ENCODE measurements at places on chromosomes 1 and 21.

DNA sequence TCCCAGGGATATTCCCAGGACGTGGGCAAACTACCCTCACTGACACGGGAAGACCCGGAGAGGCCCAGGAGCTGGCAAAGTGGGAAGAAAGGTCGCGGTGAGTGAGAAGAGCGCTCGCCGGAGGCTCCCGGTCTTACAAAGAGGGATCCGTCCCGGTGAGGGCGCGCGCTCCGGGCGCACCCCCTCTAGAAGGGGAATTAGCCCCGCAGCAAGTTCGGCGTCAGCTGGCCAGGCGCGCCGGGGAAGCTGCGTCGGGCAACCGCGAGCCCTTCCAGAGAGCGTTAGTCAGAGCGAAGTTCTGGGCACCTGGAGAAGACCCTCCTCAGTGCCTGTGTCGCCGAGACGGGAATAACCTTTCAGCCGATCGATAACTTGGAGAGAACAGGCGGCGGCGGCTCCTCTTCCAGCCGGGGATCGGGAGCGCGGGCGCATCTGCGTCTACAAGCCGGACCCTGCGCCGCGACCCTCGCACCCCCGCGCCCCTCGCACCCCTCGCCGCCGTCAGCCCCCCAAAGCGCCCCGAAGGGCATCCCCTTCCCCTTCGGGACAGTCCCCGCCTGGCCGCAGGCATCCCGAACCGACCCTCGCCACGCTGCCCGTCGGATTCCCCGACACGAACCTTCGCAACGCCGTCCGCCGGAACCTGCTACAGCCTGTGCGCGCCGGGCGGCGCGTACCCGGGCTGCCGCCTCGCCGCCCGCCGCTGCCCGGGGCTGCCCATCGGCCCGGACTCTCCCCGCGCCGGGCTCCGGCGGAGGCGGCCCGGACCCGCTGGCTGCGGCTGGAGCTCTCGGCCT lies 485 bp downstream of the SIPA1L2 start:
- DNase-seq, result no peak

- DNase-seq, result no peak
Observed at GRCh38 chr1:117606649-117607430, 992 bp downstream of the TENT5C start.

GRCh38 chr1:168628807-168629206 lies 52.4 kb downstream of the XCL1 start:
- DNase-seq, result peak; percentile 60

DNA sequence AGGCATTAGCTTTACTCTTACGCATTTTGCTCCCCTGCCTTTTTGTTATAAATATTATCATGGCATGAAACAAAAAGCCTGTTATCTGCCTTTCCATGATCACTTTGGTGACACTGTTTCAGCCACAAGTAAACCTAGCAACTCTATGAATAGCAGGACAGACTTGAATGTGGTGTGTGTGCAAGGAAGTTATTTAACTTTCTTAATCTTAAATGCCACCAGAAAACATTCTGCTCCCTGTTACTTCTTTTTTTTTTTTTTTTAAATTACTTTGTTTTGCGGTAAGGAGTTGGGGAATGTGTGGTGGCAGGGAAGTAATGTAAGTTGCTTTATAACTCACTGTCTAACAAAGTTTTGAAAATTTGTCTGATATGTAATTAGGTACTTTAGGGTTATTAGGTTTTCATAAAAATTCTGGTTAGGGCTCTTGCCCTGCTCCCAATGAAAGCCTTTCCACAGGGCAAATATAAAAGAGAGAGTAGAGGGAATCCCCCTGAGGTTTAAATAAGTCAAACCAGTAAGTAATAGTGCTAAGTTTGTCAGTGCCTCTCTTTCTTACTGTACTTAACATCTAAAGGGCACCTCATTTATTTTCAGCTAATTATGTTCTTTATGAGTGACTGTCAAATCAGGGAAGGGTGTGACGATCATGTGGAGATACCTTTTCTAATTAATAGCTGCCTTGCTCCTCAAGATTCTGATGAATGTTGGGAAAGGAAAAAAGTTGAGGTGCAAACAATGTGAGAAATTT lies 39.5 kb downstream of the RASAL2 start:
- DNase-seq, result no peak

DNA sequence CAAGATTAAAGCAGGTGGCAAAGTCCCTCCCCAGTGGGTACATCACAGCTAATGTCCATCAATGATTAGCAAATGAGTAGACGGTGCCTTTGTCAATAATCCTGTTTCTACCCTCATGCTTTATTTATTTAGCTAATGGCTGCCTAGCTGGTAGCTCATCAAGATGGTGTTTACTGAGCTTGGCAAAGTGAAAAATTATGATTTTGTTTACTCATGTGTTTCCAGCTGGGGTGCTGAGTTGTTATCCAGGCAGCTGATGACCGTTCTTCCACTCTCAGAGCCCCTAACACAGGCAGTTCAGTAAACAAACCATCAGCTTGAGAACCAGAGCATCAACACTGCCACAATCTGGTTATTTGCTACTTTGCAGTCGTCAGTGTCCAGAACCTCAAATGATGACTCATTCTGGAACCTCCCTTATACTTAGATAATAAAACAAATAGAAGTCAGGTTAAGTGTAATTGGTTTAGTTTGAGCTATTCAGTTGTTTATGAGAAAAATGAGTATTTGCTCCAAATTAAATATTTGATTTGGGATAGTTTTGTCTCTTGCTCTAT lies 163.9 kb downstream of the ST6GALNAC5 start:
- peak; percentile 30 for DNase-seq

GRCh38 chr1:7225711-7226505 lies 440.7 kb downstream of the CAMTA1 start:
- DNase-seq, result no peak

- DNase-seq, result peak; percentile 94
Observed at GRCh38 chr1:78279051-78279450, 211.7 kb upstream of the PTGFR start.

DNA sequence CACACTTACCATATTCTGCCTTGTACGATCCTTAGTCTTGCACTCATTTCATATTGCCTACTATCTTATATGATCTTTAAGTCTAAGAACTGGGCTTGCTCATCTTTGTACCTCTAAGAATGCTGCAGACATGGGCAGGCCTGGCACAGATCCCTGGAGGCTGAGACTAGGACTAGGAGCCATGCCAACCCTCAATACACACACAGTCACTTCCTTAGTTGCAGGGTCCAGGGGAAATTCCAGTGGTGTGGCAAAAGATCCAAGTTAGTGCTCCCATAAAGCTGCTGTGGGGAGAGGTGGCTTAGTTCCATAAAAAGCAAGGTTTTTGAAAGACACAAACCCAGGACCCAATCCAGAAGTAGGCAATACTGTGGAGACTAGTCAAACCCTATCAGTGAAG lies 59.9 kb downstream of the CYYR1 start:
- no peak for DNase-seq

GRCh38 chr1:160607011-160607671 lies 27.8 kb upstream of the CD84 start:
- peak; percentile 54 for DNase-seq

DNA sequence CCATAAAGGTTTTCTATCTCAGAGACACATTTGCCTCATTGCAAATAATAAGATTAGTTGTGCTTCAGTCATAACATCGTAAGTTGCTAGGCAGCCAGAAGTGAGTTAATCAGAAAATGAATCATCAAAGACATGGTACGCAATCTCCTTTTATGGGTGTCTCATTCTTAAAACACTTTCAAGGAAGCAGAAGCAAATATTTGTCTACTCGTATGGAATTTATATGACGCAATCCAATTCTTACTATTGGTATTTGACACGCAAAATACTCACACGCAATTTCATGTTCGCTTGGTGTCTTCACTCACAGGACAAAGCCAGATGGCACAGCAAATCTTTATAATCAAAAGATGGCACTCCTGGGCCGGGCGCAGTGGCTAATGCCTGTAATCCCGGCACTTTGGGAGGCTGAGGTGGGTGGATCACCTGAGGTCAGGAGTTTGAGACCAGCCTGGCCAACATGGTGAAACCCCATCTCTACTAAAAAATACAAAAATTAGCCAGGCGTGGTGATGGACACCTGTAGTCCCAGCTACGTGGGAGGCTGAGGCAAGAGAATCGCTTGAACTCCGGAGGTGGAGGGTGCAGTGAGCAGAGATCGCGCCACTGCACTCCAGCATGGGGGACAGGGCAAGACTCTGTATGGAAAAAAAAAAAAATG lies 56.4 kb downstream of the HLCS start:
- peak; percentile 95 for DNase-seq

- no peak for DNase-seq
Observed at GRCh38 chr1:8004113-8004802, 21.9 kb downstream of the ERRFI1 start.

DNA sequence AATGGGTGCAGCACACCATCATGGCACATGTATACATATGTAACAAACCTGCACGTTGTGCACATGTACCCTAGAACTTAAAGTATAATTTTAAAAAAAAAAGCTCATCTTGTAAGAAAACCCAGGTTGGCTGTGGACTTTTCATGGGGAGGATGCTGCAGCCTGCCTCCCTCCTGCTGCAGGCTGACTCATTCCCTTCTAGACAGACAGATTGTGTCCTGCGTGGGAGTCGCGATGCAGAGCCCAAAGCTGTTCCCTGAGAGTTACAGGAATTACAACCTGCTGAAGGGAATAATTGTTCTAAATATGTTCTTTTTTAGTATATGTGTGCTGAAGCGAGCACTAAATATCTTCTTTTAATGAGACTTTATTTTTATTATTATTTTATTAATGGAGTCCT lies 93.2 kb downstream of the TBX19 start:
- no peak for DNase-seq

- DNase-seq, result peak; percentile 23
Observed at GRCh38 chr1:43293896-43294760, 6.7 kb upstream of the TIE1 start.

GRCh38 chr1:150001415-150001814 lies 9.1 kb downstream of the OTUD7B start:
- no peak for DNase-seq

- DNase-seq, result no peak
Observed at GRCh38 chr1:189435398-189435797, 1042.3 kb downstream of the BRINP3 start.

DNA sequence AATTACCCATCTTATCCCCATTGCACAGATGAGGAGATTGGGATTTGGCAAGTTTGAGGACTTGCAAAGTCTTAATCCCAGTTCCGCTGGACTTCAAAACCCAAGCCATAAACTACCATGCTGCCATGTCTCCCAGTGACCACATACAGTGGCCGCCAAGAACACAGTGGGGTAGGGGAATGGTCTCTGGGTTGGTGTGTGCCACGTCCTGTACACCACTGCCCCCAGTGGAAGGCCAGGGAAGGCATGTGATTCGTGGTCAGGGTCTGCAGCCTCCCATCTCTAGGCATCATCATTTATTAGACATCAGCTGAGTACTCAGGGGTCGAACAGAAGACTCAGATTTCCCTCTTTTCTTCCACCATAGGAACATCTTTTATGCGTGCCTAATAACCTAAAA lies 76.0 kb downstream of the MAN1C1 start:
- no peak for DNase-seq

GRCh38 chr1:175824079-175824478 lies 80.7 kb upstream of the TNR start:
- DNase-seq, result no peak

- DNase-seq, result no peak
Observed at GRCh38 chr1:184770181-184770979, 15.7 kb upstream of the EDEM3 start.

- DNase-seq, result no peak
Observed at GRCh38 chr21:24289539-24289938, 1317.7 kb downstream of the MRPL39 start.

GRCh38 chr1:92538048-92538412 lies 51.3 kb upstream of the GFI1 start:
- no peak for DNase-seq

DNA sequence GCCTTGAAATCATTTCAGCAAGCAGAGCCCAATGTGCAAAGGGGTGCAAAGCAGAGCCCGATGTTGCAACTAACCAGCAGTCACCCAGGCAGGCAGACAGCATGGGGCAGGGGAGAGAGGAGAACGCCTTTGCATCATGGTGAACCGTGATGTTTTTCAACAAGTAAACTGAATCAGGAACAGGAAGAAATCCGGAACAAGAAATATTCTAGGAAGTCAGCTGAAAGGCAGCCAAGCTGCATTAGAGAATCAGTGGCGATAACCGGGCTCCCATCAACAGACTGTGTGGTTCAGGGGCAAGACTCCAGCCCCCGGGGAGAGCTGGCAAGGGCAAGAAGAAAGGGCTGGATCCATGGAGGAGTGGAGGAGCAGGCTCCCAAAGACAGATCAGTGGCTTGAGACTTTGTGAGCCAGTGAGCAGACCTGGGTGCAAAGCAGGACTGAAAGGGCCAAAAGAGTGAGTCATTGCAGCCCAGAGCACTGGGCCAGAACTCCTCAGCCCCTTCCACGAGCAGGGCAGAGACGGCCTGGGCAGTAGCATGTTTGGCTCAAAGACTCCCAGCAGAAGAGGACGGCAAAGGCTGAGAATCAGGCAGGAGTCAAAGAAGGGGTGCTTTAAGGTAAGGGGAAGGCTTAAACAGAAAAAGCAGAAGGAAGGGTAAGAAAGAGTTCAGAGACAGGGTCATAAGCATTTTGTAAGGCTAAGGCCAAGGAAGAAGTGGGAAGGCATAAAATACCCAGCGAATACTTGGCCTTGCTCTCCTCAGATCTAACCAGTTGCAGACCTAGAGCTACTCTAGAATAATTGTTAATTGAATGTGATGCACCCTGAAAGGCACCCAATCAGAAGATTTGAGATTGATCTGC lies 155.0 kb downstream of the SETD4 start:
- DNase-seq, result no peak

- DNase-seq, result no peak
Observed at GRCh38 chr1:194477908-194478307, 1291.5 kb upstream of the B3GALT2 start.

- DNase-seq, result no peak
Observed at GRCh38 chr1:5001466-5001865, 347.1 kb downstream of the AJAP1 start.

DNA sequence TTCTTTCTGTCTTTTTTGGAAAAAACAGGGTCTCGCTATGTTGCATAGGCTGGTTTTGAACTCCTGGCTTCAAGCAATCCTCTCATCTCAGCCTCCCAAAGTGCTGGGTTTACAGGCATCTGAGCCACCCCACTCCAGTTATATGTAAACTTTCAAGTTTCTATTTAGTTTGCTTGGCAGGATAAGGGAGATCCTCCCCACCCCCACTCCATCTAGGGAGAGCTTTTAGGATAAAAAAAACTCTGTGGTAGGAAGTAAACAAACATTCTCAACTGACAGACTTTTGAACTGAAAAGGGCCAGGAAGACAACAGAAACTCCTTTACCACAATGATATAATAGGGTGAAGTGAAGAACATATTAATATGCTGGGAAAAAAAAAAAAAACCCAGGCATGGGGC lies 41.0 kb upstream of the ZNF326 start:
- DNase-seq, result no peak

GRCh38 chr1:56788588-56788987 lies 30.6 kb downstream of the FYB2 start:
- DNase-seq, result no peak

DNA sequence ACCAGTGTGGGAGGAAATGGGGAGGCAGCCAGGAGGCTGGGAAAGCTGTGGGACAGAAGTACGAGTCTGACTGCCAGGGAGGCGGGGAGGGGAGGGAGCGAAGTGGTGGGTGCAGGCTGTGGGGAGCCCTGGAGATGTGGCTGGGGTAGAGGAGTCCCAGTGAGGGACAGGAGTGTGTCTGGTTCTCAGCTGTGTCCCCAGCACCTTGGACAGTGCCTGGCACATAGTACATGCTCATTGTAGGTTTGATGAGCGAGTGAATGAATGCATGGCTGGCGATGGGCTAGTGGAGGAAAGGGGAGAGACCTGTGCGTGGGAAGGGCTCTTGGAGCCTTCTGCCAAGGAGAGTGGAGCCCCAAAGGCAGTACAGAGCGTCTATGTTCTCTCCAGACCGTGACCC lies 104.1 kb downstream of the SIK1 start:
- no peak for DNase-seq

GRCh38 chr1:22600817-22601605 lies 35.4 kb upstream of the C1QA start:
- DNase-seq, result no peak

- no peak for DNase-seq
Observed at GRCh38 chr1:183544598-183545297, 45.5 kb downstream of the NCF2 start.
